NCI-H524 treated with DMSO at 0.1 percent for 48 hours (cell line): ENCODE measurements at places on chromosomes 5 and 9.

- DNase-seq = no peak
Observed at GRCh38 chr5:106827061-106827460, 843.7 kb downstream of the EFNA5 start.

- DNase-seq = no peak
Observed at GRCh38 chr5:60178101-60178500, 284.6 kb upstream of the PDE4D start.

GRCh38 chr5:59645380-59645779, 248.1 kb downstream of the PDE4D start:
- no peak for DNase-seq

DNA sequence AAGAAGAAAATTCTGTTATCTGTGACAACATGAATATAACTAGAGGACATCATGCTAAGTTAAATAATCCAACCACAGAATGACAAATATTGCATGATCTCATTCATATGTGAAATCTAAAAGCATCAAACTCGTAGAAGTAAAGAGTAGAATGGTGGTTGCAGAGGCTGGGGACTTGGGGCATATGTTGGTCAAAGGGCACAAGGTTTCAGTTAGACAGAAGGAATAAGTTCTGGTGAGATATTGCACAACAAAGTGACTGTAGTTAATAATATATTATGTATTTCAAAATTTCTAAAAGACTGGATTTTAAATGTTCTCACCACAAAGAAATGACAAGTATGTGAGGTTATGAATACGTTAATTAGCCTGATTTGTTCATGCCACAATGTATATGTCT, 24.8 kb downstream of the GRIA1 start:
- DNase-seq = no peak

- no peak for DNase-seq
Observed at GRCh38 chr9:14693251-14693861, at the start of gene ZDHHC21. Gene ZDHHC21, minus strand, starts transcription at chr9:14693432. Its CDS starts 19,092 bp downstream, at chr9:14674340.

DNA sequence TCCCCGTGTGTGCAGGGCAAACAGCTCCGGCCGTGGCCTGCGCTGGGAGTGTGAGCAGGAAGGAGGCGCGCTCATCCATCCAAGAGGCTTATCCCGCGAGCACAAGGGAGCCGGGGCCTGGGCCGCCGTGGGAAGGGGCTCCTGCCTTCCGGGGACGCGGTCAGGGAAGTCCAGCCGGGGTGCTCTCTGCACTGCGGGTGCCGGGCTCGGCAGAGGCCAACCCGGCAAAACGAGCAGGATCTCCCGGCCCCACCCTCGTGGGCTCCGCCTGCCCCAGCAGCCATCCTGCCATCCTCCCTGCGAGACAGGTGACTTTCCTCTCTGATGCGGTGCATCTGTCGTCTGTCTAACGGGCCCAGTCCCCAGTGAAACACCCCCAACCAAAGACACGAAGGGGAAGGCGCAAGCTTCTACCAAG, 244.2 kb downstream of the AUH start:
- DNase-seq = no peak

- no peak for DNase-seq
Observed at GRCh38 chr5:124130816-124131215, 615.6 kb downstream of the ZNF608 start.

DNA sequence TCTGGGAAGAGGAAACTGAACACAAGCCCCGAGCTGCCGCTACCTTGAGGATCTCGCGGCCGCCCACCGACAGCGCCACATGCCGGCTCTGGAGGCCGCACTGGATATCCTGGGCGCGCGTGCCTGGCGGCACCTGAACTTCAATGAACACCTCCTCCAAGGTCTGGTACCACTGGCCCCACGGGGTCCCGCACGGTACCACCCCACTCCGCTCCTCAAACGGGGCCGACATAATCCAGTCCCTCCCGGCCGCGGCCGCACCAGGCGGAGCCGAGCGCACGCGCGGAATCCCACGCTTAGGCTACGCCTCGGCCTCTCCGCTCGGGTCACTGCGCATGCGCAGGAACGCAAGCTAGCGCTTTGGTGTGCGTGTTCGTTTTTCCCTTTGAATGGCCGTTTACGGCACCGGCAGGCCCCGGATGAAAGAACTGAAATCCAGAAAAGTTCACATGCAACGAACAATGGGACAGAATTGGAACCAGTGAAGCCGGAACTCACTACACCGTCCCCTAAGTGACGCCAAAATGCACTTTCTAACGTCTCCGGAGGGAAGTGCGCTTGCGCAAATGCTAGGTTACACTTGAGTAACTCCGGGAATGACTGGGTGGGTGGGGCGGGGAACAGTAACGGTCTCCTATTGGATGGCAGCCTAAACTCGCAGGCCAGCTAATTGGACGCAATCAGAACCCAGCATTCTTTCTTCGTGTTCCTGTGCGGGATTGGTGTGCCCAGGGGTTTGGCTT, at the start of gene NUDCD2:
NUDCD2 (minus strand) TSS at position 284 of the 743 bp plus-strand sequence; CDS start at position 232, 52 bp downstream.
- peak; percentile 92 for DNase-seq

GRCh38 chr5:78823196-78823595, 161.9 kb downstream of the ARSB start:
- DNase-seq = no peak

DNA sequence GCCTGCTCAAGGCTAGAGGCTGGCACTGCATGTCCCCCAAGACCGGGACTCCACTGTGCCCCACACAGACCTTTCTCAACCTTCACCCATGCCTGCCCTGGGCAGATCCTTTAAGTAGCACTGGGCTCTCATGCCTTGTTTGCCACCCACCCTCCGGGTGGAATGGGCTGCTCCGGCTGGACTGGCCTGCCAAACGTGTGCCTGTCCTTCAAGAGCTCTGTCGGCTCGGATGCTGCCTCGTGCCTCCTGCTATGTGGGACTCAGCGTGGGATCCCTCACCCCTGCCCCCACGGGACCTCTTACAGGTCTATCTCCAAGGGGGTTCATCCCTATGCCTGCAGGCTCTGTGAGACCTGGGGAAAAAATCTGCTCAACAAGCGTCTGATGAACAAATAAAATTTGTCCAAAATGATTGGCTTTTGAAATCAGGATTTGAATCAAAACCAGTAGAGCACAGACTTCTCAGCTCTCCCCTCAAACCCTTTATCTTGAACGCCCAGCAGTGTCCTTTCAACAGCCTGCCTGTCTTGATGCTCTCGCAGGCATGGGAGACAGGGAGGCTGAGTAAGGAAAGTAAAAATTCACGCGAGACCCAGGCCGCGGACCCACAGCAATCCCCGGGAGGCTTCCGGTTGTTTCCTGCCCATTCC, 56.3 kb downstream of the CRB2 start:
- DNase-seq = no peak

DNA sequence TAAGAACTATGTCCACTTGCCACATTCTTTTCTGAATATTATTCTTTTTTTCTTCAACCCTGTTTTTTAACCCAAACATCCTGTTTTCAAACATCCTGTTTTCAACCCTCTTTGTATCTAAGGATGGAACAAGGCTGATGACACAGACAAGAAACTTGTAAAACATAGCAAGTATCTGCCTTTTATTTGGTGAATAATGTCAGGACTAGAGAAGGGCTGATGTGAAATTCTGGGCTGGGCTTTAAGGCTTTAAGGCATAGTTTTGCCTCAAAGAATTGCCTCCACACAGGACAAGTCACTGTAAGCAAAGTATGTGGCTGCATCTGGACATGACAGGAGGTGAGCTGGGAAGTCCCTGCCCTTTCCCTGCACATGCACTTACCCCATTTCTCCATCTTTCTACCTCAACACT, 42.5 kb upstream of the RIC1 start:
- no peak for DNase-seq

GRCh38 chr5:145937432-145938250, 1.3 kb downstream of the SH3RF2 start:
- DNase-seq = no peak

- no peak for DNase-seq
Observed at GRCh38 chr5:112772124-112772523, 34.4 kb downstream of the APC start.

DNA sequence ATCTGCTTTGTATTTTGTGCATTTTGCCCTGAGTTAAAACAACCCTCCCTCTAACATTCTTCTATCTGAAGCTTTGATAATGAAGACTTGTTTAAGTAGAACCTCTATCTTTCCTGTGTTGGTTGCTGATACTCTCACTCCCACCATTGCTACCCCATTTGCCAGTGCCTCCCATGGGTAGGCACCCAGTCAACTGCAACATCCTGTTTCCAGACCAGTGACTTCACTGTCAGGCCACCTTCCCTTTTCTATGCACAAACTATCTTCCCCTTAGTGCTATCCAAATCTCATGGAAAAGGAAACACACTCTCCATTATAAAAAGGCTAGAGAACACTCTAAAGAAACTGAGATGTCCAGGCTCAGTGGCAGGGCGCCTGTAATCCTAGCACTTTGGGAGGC, 5.6 kb upstream of the IARS1 start:
- DNase-seq = no peak

DNA sequence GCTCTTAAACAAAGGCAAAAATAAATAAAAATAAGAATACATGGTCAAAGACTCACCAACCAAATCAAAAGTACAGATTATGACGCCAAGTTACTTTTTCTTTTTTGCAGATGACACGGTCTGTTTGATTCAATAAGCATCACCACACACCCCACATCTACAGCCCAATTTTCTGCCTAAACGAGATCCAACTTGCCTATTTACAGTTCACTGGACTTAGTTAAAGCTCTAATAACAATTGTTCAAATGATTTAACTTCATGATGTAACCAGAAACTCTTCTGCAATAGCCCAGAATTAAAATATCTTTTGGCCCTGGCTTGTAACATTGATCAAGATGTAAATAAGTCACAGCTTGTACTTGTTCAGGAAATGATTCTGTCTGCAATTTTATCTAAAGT, 590.3 kb upstream of the C9orf72 start:
- DNase-seq = no peak

- DNase-seq = no peak
Observed at GRCh38 chr5:174491265-174491664, 233.1 kb upstream of the MSX2 start.

GRCh38 chr9:95620314-95620713, 103.5 kb upstream of the PTCH1 start:
- no peak for DNase-seq

DNA sequence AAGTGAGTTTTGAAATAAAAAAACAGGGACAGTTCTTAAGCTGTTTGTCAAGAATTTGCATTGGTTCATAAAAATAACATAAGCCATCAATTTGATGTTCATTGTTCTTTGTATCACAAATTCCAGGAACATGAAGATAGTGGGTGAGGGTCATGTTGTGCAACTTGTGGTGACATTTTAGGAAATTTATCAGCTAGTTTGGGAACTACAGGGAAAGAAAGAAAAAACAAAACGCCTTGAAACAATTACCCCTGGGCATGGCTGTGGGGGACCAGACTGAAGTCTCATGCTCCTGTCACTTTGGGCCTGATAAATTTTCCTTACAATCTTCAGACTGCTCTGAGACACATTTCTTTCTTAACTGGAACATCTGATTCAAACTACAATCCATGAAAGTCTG, 207.1 kb upstream of the CLINT1 start:
- no peak for DNase-seq
